ENCODE measurements at places on chromosomes 5 and 9.

DNA sequence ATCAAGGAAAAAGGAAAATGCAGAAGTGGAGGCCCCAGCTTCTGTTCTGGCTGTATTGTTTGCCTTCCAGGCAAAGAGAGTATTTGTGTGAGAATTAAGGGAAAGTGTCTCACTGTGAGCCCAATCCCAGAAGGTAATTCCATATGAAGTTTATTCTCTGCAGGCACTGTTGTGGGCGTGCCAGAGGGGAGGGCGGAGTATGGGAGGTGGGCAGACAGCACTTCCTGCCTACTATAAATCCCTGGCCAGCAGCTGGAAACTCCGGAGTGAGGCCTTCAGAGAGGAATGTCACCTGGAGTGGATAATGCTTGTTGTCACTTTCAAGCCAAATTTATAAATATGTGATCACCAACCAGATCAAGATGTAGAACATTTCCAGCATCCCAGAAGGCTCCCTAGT is 209.5 kb downstream of the ARHGAP26 start:
- no peak for DNase-seq

- no peak for DNase-seq
Observed at GRCh38 chr9:81656004-81656403, 33.3 kb downstream of the TLE1 start.

DNA sequence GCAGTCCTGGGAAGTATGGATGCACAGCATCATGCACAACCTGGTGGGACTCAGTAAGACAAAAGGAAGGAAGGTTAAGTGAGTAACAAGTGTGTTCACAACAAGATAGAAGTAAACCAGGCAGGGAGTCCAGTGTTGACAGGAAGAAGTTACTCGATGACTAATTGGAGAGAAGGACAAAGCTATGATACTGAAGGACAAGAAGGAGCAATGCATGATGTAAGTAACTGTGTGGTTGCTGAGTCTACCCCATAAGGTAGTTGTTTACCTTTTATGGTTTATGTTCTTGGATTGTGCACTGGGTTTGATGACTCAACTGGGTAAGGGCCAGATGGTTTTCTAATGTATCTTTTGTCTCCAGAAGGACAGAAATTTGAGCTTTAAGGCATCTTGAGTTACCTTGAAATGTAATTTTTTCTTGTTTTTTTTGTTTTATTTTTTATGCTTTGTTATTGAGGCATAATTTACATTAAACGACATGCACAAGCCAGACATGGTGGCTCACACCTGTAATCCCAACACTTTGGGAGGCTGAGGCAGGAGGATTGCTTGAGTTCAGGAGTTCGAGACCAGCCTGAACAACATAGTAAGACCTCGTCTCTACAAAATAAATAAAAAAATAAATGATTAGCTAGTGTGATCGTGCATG is 89.2 kb upstream of the CAST start:
- no peak for DNase-seq

- DNase-seq, result no peak
Observed at GRCh38 chr5:3600106-3601060, 4.8 kb downstream of the IRX1 start.

- DNase-seq, result no peak
Observed at GRCh38 chr5:149857499-149857898, 87.1 kb downstream of the PDE6A start.

- DNase-seq, result peak; percentile 5
Observed at GRCh38 chr5:98796197-98796972, 22.9 kb downstream of the RGMB start.

GRCh38 chr9:83041771-83042170 is 21.2 kb downstream of the RASEF start:
- DNase-seq, result no peak

DNA sequence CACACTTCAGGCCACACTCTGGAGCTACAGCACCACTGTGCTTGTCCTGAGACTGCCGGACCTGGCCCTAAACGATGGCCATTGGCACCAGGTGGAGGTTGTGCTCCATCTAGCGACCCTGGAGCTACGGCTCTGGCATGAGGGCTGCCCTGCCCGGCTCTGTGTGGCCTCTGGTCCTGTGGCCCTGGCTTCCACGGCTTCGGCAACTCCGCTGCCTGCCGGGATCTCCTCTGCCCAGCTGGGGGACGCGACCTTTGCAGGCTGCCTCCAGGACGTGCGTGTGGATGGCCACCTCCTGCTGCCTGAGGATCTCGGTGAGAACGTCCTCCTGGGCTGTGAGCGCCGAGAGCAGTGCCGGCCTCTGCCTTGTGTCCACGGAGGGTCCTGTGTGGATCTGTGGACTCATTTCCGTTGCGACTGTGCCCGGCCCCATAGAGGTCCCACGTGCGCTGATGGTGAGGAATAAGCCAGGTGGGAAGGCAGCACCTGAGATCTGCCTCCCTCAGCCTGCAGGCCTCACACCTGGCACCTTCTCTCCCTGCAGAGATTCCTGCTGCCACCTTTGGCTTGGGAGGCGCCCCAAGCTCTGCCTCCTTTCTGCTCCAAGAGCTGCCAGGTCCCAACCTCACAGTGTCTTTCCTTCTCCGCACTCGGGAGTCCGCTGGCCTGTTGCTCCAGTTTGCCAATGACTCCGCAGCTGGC is 14.7 kb downstream of the CRB2 start:
- DNase-seq, result no peak

DNA sequence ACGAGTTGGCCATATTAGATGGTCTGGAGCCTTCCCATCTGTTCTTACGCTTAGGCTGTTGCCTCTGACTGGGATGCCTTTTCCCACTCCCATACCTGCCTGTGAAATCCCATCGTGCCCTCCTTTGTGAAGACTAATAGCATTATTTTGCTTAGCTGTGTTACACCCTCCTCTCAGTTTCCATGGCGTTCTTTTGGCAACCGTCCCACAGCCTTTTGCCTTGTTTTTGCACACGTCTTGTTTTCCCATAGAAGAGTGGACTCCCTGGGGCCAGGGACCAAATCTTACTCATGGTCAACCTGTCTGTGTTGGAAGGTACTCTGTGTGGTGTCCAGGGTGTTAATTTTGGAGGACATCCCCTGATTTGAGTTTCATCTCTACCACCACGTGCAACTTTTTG is 242.1 kb downstream of the HSPA4 start:
- DNase-seq, result no peak

DNA sequence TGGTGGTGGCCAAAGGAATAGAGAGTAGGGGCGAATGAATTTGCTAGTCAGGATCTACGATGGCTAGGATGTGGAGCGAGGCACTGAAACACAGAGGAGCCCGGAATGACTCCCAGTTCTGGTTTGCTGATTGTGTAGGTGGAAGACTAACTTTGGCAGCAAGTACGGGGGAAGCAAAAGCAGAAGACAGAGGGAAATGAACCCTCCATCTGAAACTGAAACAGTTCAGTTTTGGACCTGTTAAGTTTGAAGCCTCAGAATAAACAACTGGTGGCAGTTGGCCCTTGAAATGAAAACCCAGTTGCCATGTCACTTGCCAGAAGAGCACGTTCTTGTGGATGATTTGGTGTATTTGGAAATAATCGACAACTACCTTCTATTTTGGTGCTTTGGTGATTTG is 15.4 kb upstream of the SMIM15 start:
- no peak for DNase-seq

DNA sequence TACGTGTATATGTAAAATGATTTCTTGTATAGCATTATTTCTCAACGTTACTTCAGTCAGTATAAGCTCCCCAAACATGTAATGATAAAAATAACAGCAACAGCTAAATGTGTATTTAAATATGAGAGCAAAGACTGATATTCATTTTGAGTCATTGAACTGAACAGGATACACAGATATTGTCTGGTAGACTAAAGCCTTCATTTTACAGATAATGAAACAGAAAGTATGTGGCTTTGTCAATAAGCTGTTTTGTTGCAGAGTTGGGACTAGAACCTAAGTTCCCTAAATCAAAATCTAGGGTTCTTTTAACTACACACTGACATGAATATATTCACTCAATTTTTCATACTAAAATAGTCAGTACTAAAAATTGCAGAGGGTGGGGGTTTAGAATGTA is 80.4 kb upstream of the MARCHF11 start:
- no peak for DNase-seq

GRCh38 chr9:28155067-28155466 is 581.8 kb upstream of the C9orf72 start:
- no peak for DNase-seq

GRCh38 chr9:128625391-128626146 is 31.1 kb downstream of the DYNC2I2 start:
- DNase-seq, result no peak

DNA sequence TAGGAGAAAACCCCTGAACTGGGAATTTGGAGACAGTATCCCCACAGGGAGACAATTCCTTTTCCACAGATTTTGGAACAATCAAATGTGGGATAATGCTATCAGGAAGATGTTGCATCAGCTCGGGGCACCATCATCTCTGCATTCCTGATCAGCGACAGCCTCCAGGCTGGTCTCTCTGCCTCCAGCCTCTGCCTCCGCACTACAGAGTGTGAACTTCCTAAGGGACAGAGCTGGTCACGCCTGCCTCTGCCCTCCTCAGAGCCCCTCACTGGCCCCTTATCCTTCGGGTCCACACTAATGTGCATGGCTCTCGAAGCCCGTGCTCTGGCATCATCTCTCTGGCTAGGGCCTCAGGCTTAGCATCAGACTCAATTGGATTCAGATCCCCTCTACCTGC is 8.6 kb downstream of the FOXI1 start:
- DNase-seq, result no peak

DNA sequence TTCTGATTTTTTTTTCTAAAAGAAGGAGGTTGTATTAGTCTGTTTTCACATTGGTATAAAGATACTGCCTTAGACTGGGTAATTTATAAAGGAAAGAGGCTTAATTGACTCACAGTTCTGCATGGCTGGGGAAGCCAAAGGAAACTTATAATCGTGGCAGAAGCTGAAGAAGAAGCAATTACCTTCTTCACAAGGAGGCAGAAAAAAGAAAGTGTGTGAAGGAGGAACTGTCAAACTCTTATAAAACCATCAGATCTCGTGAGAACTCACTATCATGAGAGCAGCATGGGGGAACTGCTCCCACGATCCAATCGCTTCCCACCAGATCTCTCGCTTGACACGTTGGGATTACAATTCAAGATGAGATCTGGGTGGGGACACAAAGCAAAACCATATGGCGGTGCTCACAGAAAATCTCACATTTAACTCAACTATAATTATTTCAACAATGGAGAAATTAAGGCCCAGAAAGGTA is 27.1 kb downstream of the DPYSL3 start:
- no peak for DNase-seq

DNA sequence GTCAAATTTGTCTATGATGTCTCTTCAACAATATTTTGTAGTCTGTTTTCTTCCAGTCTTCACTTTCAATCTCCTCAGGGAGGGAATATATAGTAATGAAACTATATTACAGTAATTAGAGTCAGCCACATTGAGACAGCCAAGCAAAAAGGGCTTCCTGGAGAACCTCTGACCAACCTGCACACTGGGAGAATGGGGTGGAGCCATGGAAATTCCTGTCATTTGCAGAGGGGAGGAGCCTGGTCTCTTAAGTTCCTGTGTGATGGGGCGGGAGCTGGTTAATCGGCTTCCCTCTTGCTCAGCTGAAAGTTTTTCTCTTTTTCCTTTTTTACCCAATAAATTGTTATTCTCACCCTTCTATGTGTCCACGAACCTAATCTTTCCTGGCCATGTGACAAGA is 1220.0 kb downstream of the PTPRD start:
- no peak for DNase-seq

DNA sequence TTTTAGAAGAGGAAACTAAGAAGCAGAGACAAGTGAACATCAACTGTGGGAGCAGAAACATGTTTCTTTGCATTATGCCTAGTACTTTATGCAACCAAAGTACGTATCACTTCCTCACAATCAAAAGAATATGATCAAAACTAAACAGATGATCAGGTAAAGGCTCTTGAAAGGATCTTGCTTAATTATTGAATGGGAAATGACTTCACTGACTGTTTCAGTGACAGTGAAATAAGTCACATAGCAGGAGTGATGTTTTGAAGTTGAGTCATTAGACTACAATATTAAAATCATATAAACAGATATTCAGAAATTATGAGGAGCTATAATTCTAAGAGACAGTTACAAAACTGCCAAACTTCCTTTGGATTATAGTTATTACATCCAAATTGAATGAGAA is 527.3 kb downstream of the MTRR start:
- DNase-seq, result no peak

GRCh38 chr9:137956688-137957385 is 79.3 kb downstream of the CACNA1B start:
- no peak for DNase-seq

GRCh38 chr9:22238809-22239684 is 207.6 kb upstream of the DMRTA1 start:
- DNase-seq, result no peak

DNA sequence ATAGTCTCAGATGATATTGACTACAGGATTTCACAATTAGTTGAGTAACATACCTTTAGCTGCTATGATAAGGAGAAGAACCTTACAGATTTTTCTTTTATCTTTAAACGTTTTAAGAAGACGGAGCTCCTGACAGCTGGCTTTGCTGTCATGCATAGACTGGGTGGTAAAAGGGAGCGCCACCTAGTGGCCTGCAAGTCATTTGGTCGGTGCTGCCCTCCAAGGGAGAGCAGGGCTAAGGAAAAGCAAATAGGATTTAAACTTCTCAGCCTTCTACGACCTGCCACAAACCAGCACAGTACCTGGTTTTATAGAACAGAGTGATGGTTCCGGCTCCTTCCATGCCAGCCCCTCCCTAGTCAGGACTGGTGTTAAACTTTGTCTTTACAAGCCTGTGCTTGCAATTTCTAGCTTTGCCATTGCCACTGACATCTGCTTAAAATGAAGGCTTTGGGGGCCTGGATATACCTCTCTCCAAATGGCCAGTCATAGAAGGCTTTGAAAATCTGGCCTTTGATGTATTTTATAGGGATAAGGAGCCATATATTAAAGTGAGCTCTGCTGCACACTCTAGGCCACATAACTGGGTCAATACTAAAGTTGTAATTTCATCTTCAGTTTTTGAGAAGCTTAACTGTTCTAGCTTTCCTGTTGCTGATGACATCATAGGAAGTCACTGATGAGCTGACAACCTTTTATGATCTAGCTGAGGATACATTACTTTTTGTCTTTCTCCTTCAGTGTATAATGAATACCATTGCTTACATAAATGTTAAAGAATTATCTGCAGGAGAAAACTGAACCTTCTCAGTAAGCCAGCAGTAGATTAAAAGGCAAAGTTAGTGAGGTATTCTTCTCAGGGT is 31.1 kb upstream of the ADAMTSL1 start:
- peak; percentile 70 for DNase-seq

DNA sequence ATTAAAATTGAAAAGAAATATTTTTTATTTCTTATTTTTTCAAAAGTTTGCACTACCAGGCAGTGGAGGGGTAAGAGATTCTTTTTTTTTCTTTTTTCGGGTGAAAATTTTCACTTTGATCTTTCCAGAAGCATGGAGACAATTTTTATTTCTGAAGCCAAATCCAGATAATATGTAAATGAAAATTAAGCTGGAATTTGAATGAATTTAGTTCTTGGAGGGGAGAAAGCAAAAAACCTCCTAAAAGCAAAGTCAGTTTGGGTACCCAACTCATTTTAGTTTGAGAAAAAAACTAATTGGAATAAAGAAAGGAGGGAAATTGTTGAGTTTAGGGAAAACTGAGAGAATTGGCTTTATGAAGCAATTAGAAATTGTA is 872 bp downstream of the ZNF618 start:
- DNase-seq, result no peak

- DNase-seq, result no peak
Observed at GRCh38 chr5:127406326-127407121, 110.9 kb upstream of the PRRC1 start.

Data from NCI-H1694 treated with DMSO at 0.1 percent for 48 hours (cell line).